ENCODE measurements at places on chromosomes 16 and 17.

- no peak for DNase-seq
Measured at GRCh38 chr17:18362698-18363100, 651 bp downstream of the SHMT1 start.

DNA sequence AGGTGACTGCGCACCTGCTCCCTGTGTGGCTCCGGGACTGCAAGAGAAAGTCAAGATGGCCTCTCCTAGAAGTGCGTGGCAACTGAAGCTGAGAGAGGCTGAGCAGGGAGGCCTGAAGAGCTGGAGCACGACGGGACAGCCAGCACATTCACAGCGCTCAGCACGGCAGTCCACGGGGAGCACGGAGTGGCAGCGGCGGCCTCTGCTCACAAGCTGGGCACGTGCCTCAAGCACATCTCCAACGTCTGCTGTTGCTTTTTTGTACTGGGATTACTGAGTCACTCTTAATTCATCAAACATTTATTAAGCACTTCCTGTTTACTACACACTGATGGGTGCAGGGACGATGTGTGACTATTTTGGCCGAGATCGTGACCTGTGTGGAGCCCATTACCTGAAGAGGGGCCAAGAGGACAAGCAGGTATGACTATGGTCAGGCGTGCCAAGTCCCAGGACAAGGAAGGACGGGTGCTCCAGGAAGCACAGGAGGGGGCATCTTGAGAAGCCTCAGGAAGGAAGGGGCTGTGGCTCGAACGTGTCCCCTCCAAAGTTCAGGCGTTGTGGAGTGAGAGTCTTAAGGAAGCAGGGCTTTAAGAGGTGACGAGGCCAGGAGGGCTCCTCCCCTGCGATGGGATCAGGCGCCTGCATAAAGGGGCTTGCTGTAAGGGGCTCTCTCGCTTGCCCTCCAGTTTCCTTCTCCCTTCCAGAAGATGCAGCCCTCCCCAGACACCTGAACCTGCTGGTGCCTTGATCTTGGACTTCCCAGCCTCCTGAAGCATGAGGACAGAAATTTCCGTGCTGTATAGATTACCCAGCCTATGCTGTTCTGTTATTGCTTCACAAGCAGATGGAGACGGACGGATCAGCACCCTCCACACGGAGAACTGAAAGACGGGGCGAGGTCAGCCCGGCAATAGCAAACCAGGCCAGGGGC lies 105.8 kb downstream of the ADCY9 start:
- no peak for DNase-seq

DNA sequence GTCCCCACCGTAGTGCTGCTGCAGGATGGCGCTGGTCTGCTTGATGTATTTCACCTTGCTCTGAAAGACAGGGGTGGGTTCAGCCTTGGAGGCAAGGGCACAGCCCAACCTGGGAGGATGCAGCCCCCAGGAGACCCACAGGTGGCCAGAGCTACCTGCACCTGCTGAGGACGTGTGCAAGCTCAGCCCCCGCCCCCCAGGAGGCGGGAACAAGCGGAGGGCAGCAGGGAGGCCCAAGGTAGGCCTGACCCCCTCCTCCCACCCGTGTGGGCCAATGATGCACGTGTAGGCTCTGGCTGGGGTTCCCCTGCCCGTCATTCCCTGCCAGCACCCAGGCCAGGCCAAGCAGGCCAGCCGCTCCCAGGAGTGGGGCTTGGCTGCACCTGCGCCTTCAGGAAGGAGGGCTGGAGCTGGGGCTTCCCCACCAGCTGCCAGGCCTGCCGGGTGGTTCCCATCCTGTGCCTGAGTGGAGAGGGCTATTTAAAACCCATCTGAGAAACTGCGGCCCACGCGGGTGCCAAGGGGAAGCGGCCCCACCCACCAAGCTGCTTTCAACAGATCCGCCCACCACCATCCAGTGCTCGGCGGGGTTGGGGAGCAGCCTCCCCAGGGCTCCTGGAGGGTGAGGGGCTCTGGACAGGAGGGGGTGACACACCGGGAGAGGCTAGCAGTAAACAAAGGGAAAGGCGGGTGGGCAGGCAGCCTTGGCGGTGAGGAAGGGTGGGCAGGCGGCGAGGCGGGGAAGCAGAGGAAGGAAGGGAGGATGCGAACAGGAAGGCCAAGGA lies 3.8 kb downstream of the NTHL1 start:
- no peak for DNase-seq

- no peak for DNase-seq
Measured at GRCh38 chr16:6157806-6158205, 1060.2 kb upstream of the EEF2KMT start.

DNA sequence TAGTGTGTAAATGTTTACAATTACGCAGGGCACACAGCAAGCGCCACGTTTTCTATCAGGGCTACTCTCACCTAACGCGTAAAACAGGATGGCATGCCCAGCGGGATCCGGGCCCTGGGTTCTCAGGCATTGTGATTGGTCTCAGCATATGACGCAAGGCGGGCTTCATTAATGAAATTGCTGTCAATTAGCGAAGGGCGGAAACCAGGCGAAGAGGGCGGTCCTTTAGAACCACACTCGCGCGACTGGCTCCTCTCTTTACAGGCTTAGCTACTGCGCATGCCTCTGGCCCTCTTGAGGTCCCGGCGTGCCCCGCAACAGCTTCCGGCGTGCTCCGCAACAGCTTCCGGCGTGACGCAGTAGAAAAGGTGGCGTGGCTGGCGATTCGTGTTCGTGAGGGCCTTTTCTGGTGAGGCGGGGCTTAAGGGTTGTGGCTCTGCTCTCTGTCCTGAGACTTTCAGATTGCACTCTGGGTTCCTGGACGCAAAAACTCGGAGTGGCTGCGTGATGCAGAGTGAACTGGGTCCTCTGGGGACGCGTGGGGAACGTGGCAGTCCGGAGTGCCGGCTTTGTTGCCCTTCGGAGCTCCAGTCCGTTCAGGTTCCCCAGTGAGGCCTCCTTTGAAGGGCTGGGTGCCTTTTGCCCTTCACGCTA lies 9.2 kb downstream of the OR2C1 start:
- DNase-seq = peak; percentile 92

- no peak for DNase-seq
Measured at GRCh38 chr16:3659251-3659650, 4.8 kb downstream of the DNASE1 start.

DNA sequence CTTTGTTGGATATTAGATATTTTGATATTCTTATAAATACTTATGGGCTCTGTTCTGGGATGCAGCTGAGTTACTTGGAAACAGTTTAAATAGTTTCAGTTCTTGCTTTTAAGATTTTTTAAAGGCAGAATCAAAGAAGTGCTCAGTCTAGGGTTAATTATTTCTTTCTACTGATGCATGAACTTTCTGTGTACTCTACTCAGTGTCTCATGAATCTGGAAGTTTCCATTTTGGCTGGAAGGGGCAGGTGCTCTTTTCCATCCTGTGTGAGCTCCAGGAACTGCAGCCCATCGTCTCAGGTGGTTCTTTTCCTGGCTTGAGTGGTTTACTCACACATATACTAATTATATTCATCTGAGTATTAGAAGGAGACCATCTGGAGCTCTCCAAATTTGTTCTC lies 61.1 kb upstream of the CPHXL start:
- no peak for DNase-seq

DNA sequence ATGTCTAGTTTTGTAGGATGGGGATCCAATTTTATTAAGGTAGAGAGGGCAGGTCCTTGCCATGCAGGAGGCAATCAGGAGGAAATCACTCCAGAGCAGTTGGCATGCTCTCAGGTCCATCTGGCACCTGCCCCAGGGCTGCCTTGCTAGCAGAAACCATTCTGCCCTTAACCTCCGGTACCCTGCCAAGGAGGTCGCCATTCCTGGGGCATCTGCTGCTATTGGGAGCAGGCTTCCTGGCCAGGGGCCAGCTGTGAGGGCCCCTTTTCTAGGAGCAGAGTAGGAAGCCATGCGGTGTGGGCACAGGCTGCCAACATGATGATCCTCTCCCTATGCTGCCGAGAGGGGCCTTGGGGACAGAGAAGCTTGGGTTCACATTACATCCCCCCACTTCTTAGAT lies 47.6 kb upstream of the MGAT5B start:
- DNase-seq = no peak

- no peak for DNase-seq
Measured at GRCh38 chr17:17112628-17113200, 70.5 kb downstream of the MPRIP start.

DNA sequence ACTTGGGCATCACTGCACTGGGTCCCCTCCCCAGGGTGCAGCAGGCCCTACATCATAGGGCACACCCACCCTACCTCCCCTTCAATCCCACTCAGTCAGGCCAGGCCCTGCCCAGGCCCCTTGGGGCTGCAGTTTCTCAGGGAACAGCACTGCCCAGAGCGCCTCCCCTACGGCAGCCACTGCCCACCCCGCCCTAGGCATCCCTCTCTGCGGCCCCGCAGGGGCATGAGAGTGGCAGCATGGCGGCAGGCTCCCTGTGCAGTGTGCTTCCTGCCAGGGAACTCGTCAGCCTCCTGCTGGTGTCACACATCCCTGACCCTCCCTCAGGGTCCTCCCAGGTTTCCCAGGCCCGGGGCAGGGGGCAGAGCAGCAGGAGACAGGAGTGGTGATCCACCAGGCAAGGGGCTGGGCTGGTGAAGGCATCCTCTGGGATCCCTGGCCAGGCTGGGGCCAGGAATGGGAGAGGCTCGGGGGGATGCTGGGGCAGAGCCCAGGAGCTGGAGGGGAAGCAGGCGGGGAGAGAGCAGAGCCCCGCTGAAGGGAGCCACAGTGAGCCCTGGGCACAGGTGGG lies 16.2 kb upstream of the BAHCC1 start:
- DNase-seq = no peak

DNA sequence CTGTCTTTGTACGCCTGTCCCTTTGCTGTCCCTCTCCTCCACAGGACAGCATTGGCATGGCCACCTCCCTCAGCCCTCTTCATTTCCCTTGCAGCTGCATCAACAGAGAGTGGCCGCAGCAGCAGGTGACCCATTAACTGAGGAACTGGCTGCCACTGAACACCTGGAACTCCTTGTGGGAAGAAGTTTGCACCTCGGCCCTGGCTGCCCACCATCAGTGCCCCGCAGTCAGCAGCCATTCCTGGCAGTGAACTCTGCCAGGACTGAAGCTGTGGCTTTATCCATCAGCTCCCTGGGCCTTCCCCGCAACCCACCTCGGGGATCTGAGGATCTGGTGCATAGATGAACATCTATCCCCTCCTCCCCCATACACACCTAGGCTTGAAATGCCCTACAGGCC lies 13.1 kb upstream of the RNF135 start:
- peak; percentile 27 for DNase-seq

DNA sequence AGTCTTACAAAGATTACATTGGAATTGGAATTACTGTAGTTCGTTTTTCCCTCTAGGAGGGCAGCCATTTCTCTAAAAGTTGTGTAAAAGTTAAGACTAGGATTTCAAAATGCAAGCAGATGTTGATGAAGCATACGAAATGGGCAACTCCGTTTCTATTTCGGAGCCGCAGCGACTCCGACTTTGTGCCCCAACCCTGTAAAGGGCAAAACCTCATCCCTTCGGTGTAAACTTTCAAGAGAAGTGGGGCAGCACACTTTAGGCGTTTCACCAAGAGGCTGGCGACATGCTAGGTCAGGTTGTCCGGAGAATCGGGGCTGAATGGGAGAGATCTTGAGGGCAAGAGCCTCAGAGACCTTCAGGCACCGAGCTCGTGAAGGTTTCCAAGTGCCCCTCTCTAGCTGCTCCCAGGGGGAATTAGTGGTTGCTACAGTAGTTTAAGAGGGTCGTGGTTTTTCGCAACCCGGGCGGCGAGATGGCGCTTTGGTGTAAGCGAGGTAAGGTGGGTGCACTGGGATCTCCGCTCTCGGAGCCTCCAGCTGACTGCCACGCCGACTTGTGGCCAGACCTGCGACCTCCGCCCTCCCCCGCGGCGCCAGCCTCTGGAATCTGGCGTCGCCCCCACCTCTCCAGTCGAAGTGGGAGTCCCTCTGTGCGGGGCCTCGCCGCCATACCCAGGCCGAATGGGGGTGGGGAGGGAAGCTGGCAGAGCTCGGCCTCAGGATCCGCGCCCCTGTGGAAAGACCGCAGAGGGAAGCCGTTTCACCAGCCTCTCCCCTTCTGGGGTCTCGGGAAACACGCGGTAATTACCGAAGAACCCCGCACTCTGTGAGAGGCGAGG lies 1.0 kb upstream of the HEXIM2 start:
- no peak for DNase-seq

DNA sequence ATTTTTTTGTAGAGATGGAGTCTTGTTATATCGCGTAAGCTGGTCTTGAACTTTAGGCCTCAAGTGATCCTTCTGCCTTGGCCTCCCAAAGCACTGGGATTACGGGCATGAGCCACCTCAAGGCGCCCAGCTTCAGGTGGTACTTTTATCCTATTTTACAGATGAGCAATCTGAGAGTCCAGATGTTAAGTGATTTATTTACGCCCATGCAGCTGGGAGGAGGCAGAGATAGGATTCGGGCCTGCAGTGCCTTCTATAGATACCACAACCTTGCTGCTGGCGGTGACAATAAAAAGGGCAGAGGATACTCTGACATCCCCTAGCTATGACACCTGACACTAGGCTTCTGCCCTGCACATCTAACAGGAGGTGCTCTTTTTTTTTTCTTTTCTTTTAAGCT lies 4.3 kb upstream of the KRT12 start:
- DNase-seq = no peak

GRCh38 chr17:40542558-40543411 lies 22.5 kb downstream of the CCR7 start:
- peak; percentile 71 for DNase-seq

GRCh38 chr16:87042551-87043230 lies 274.5 kb downstream of the C16orf95 start:
- no peak for DNase-seq

DNA sequence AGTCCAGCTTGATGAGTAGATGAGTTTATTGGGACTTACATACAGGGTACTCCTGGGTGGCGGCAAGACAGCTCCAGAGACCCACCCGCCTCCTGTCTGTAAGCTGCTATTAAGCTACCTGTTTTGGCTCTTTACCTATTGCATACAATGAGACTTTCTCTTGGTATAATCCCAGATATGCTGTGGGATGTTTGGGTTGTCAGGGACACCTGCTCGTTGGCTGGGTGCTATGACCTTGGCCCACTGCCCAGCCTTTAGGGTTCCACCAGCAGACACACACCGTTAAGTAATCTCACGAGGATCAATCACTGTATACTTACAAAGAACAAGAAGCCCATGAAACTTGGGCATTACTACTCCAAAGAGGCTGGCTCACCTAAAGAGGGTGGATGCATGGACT lies 116.4 kb downstream of the NPIPB5 start:
- no peak for DNase-seq

- no peak for DNase-seq
Measured at GRCh38 chr17:71142333-71142732, 973.0 kb downstream of the KCNJ2 start.

- DNase-seq = no peak
Measured at GRCh38 chr16:48523415-48524204, 86.4 kb downstream of the N4BP1 start.

- DNase-seq = peak; percentile 59
Measured at GRCh38 chr16:83926726-83927397, 26.2 kb upstream of the OSGIN1 start.

GRCh38 chr16:87506423-87507350 lies 13.9 kb upstream of the ZCCHC14 start:
- DNase-seq = no peak

DNA sequence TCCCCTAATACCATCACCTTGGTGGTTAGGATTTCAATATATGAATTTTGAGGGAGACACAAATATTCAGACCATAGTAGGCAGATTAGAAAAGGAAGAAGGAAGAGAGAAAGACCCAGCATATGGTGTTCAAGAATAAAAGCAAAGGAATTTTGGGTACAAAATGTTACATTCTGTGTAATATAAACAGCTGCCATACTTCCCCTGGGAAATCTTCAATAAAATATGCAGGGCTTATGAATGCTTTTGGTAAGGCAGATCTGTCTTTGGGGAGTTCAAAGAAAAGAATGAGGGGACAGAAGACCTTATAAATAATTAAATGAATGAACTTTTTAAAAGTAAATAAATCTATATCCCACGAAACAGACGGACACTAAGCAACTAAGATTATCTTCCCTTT lies 91.9 kb downstream of the USP32 start:
- DNase-seq = no peak

GRCh38 chr16:1645914-1646525 lies 32.1 kb upstream of the JPT2 start:
- DNase-seq = no peak
